ENCODE measurements at places on chromosomes 4 and X.

- DNase-seq: no peak
Observed at GRCh38 chr4:184232202-184232601, 14.5 kb upstream of the ENPP6 start.

GRCh38 chrX:116009346-116009745, 161.2 kb upstream of the AGTR2 start:
- no peak for DNase-seq

DNA sequence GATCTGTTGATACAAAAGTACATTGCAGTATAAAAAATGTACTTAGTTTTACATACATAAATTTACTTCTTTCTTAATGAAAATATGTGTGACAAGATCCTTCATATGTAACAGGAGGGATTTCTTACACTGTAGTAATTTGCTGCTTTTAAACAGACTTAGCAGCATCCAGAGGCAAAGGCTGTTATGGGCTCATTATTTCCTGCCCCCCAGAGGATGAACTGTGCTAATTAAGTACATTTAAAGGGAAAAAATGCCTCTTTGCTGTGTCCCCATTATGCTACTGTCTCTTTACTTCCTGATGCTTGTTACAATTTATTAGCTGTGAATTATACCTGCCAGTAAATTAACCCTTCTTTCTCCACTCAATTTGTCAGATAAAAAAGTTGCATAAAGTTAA, 47.1 kb downstream of the NDST3 start:
- DNase-seq: no peak

DNA sequence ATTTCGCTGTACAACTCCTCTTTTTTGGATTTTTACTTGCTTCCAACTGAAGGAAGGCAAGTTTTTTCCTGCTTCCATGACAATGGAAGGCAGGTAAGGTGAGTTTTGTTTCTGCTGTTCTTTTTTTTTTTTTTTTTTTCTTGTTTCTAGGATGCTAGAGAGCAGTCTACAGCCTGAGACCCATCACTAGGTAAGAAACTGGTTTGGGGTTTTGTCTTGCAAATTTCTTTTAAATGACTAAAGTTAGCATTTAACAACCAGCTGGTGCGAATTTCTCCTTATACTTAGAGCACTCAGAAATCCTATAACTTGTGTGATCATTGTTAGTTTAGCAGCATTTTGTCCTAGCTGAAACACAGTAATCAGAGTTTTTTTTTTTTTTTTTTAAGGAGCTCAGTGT, 378.4 kb upstream of the CNKSR2 start:
- DNase-seq: no peak

DNA sequence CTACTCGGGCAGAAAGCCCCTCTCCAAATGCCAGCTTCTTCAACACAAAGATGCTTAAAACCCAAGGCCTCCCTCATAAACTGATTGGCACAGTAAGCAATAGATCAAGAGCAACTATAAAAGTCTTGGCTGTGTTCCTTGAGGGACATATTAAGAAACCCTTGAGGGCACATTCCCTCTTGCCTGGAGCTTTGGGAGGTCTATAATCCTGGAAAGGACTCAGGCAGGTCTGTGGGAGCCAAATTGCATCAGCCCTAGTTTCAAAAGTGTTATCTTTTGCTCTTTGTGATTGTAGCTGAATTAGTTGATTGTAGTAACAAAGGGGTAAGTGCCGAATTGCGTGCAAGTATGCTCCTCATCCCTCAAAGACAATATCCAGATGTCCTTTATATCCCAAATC, 18.6 kb upstream of the SETD7 start:
- no peak for DNase-seq

DNA sequence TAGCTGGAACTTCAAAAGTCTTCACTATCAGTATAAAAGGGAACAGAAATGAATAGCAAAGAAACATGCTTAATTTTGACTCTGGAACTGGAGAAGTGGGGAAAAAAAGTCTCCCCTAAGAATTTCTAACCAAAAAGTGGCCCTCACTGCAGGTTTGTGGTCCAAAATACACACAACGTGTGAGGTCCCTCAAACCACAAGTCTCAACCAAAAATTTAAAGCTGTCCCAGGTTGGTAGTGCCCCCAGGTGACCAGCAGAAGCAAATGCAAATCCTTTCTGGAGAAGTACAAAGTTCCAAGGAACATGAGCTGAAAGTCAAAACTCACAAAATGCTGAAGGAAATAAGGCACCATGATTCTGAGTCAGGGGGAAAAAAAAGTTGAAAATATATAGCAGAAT, 23.6 kb upstream of the VAMP7 start:
- DNase-seq: no peak

DNA sequence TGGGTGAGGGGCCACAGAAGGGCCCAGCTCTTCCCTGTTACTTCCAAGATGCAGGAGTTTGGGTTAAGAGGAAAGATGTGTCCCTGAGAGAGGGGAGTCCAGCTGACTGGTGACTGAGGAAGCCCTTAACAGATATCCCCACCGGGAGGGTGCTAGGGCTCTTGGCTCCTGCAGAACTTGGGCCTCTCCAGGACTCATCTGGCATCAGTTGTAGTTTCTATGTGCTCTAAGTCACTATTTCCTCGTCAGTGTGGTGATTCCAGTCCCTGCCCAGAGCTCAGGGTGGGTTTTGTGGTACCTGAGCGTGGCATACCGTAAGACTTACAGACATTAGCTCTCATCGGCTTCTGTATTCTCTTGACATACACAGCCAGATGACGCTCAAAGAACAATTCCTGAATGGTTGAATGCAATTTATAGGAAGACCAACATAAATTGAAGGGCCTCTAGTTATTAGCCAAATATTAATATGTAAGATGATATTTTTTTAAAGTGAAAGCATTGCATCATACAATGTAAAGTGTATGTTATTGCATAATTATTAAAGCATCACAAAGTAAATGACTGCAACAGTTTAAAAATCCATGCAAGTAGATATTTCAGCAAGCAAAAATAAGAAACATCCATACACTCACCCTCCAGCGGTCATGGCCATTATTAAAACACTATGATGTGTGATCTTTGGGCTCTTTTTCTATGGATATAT, 195.5 kb downstream of the PTTG2 start:
- no peak for DNase-seq

- DNase-seq: no peak
Observed at GRCh38 chr4:151251603-151252304, 25.2 kb upstream of the PRSS48 start.

Data from T-helper 22 cell (primary cell).